ENCODE measurements at places on chromosomes 6 and 20. TPM values are rescaled to one million over a fixed set of nuclear protein-coding genes. Genes with fewer than 3 reads are reported as not detected.

The COL12A1 gene
- 155 TPM for total RNA-seq

DNA sequence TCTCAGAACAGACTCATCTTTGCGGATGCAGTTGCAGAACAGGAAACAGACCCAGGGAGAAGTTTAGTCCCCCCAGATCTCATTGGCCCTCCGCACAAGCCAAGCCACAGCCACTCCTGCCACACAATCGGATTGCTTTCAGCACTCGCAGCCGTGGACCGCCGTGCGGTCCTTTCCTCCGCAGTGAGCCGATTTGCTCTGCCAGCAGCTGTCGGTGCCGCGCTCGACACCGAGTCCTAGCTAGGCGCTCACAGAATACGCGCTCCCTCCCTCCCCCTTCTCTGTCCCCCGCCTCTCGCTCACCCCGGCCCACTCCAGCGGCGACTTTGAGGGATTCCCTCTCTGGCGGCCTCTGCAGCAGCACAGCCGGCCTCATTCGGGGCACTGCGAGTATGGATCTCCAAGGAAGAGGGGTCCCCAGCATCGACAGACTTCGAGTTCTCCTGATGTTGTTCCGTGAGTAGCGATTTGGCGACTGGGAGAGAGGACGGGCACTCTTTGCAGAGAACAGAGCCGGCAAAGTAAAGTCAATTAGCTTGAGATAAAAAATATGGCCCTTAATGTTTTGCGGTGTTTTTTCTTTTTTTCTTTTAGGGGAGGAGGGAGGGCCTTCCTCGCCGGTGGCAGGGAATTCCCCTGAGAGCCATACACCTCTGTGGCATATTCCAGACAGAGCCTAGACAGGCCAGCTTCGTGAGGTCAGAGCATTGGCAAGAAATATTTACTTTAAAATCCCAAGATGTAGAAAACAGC is at the start of gene LAMP5:
Gene LAMP5 (plus strand): TSS at position 130 of the 753 bp plus-strand sequence. CDS start 263 bp downstream, at position 393.
- no peak for DNase-seq

GRCh38 chr6:3310703-3311102 is 52.0 kb downstream of the PSMG4 start:
- no peak for DNase-seq

- DNase-seq = no peak
These were observed 527 bp downstream of the FBXO30 start for GRCh38 chr6:145814035-145814500.

- DNase-seq = no peak
These were observed 53.7 kb downstream of the SH3BGRL2 start for GRCh38 chr6:79684876-79685275.

GRCh38 chr6:167291623-167292300 is 647 bp downstream of the UNC93A start:
- DNase-seq = no peak

The MRPS18A gene
- 36.1 TPM for total RNA-seq

The BPIFB4 gene
- total RNA-seq = not detected

The MYMX gene
- 15.8 TPM for total RNA-seq

DNA sequence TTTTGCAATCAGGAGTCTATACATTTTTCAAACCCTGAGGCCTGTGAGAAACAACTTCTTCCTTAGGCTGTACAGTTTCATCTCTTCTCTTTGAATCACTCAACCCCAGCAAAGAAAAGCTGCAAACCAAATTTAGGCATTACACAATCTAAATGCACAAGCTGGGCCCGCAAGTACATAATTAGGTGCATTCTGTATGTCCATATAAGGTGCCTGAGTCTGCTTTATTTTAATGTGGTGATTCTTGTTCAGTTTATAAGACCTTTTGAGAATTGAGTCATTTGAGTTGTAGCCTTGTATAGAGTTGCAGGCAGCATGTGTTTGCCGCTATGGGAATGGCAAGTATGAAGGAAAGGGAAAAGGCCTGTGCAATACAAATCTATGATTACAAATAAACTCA is 709.6 kb upstream of the MARCKS start:
- DNase-seq = no peak

- no peak for DNase-seq
These were observed 33.0 kb downstream of the RIPOR2 start for GRCh38 chr6:24902782-24903181.

GRCh38 chr6:105824732-105825131 is 261.4 kb upstream of the PRDM1 start:
- DNase-seq = no peak

Measured in omental fat pad (tissue), 4 donors.